ENCODE measurements at places on chromosomes 11 and 22.
A peak's percentile ranks its signal among the peaks of the same experiment; 100 is the strongest.

GRCh38 chr11:123122341-123122740 lies 60.4 kb upstream of the HSPA8 start:
- no peak for DNase-seq

DNA sequence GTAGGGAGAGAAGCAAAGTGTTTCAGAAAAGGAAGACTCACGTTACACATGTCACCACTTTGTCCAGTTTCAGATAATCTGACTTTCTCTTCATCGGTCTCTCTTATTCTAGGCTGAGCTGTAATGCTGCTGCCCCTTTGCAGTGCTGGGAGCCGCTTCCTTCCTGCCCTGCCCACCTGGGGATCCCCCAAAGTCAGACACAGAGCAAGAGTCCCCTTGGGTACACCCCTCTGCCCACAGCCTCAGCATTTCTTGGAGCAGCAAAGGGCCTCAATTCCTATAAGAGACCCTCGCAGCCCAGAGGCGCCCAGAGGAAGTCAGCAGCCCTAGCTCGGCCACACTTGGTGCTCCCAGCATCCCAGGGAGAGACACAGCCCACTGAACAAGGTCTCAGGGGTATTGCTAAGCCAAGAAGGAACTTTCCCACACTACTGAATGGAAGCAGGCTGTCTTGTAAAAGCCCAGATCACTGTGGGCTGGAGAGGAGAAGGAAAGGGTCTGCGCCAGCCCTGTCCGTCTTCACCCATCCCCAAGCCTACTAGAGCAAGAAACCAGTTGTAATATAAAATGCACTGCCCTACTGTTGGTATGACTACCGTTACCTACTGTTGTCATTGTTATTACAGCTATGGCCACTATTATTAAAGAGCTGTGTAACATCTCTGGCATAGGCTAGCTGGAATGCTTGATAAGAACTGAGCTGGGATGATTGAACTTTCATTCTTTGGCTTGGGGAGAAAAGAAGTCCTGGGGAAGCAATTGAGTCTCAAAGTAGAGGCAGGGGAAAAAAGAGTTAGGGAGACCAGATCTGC lies 31.2 kb upstream of the SMIM35 start:
- no peak for DNase-seq

DNA sequence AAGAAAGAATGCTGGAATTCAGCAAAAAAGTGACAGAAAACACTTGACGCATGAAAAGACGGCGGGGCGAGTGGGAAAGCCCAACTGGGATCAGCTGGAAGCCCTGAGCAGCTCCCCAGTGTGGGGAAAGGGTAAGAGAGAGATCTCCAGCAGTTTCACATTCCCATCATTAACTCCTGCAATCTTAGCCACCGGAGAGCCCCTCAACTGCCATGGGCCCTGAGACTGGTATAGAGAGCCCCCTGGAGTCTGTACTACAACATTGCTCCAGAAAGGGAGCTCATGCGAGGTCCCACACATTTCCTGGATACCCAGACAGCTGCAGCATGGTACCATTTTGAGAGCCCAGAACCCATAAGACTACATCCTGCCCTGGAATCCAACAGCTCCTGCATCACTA lies 31.1 kb downstream of the MRGPRX4 start:
- DNase-seq: no peak

DNA sequence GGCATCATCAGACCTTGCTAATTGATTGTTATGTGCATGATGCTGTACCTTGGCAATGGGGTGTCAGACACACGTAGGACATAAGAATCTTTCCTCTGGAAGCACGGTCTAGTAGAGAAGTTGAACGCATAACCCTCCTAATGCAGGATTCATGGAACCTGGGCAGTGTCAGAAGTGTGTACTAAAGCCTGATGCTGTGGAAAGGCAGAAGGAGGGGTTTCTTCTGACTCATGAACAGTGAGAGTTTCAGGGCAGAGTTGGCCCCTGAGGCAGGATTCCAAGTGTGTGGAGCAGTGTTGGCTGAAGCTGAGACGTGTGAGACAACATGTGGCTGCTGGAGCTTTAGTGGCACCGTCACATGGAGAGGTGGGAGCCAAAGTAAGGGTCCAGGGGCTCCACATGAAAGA lies 3.5 kb downstream of the PANX1 start:
- DNase-seq: no peak

DNA sequence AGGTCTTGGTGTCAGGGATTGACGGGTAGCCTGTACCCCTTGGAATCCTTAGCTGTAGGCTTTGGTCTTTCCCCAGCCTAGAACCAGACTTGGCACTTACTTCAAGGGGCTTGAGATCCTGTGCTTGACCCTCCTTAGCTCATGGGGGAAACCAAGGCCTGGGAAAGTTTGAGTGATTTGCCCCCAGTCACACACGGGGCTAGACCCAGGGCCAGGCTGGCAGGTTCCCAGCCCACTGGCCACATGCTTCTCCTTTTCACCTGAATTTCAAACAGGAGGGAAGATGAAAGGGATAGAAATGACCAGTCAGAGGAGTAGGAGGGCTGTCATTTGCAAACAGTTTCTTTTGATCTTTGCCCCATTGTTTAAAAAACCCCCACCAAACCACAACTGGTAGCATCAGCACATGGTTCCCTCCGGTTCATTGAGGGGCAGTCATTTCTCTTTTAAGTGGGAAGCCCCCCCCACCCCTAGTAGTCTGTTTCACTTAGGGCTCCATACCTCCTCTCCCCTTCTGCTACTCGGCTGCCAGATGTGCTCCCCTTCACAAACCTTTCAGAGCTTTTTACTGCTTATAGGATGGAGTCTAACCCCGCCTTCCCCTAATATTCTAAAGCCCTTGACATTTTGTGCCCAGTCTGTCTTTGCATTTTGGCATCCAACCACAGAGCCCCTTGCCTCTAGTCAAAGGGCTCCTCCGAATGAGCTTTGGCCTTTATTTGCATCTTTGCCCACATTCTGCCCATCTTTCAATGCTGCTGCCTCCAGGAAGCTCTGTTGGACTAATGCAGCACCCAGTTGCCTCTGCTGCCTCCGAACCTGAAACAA lies 37.6 kb downstream of the ZNRF3 start:
- DNase-seq: peak; percentile 87
